ENCODE measurements at places on chromosomes 2 and 18. TPM values are rescaled to one million over a fixed set of nuclear protein-coding genes. Genes with fewer than 3 reads are reported as not detected.

The FLACC1 gene
- 1.4 TPM for total RNA-seq

The COX7A2L gene
- 101 TPM for total RNA-seq

The NGEF gene
- total RNA-seq = 0.22 TPM

The PDE1A gene
- 0.83 TPM for total RNA-seq

The DOK1 gene
- 14.3 TPM for total RNA-seq

The ZNF521 gene
- 166 TPM for total RNA-seq

The TUBA4A gene
- 10.7 TPM for total RNA-seq

The L3MBTL4 gene
- 0.18 TPM for total RNA-seq

The NCKAP1 gene
- total RNA-seq = 130 TPM

The APOB gene
- 0.25 TPM for total RNA-seq

The IL1RL2 gene
- total RNA-seq = 0.21 TPM

The UPP2 gene
- total RNA-seq = not detected

The OXER1 gene
- not detected for total RNA-seq

The CRYGD gene
- not detected for total RNA-seq

The CHRND gene
- not detected for total RNA-seq

The CXCR2 gene
- total RNA-seq = not detected

The KHK gene
- total RNA-seq = 3.7 TPM

The RFTN2 gene
- total RNA-seq = 9.9 TPM

The CFAP221 gene
- total RNA-seq = not detected

The IGFBP5 gene
- not detected for total RNA-seq

The CTAGE1 gene
- not detected for total RNA-seq

The OR6B3 gene
- total RNA-seq = not detected

The ITPRID2 gene
- total RNA-seq = 235 TPM

The EVX2 gene
- total RNA-seq = not detected

The EGR4 gene
- total RNA-seq = not detected

The CNTNAP5 gene
- total RNA-seq = not detected

The MGAT4A gene
- total RNA-seq = 42.2 TPM

The TCF23 gene
- not detected for total RNA-seq

The ERFE gene
- total RNA-seq = 1.2 TPM

The CREG2 gene
- 0.88 TPM for total RNA-seq

The ME2 gene
- 39.6 TPM for total RNA-seq

The MSTN gene
- not detected for total RNA-seq

The POTEE gene
- total RNA-seq = 0.21 TPM

The TSPYL6 gene
- total RNA-seq = not detected

The PPP1R1C gene
- total RNA-seq = not detected

The RNASEH1 gene
- 30.8 TPM for total RNA-seq

The LMAN2L gene
- 18.2 TPM for total RNA-seq

The SPIRE1 gene
- 44.0 TPM for total RNA-seq

The PRPF40A gene
- total RNA-seq = 123 TPM

The TRIM54 gene
- 0.51 TPM for total RNA-seq

The CPO gene
- not detected for total RNA-seq

The NOSTRIN gene
- total RNA-seq = not detected

The COLEC12 gene
- 13.8 TPM for total RNA-seq

The TLX2 gene
- total RNA-seq = not detected

The C2orf15 gene
- total RNA-seq = not detected

The THSD7B gene
- total RNA-seq = 0.04 TPM

The ITGA6 gene
- 174 TPM for total RNA-seq

The ARHGAP28 gene
- total RNA-seq = 23.4 TPM

The ACMSD gene
- not detected for total RNA-seq

The TP53I3 gene
- 102 TPM for total RNA-seq
